ENCODE measurements at places on chromosomes 7 and 10.
A peak's percentile ranks its signal among the peaks of the same experiment; 100 is the strongest.

DNA sequence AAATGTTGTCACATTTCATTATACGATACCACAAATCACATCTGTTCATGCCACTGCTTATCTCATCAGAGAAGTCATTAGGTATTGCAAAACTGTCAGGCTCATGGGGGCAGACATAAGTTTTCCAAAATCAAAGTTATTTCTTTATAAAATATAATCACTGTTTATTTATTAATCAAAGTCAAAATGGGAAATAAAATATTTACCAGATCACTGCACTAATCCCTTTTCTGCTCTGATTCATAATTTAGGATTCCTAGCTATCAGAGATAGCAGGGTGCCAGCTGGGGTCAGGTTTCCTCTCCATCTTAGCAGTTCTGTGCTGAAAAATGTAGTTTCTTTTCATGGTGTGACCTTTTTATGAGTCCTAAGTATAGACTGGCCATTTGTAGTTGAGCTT lies 117.7 kb upstream of the LANCL2 start:
- no peak for DNase-seq

DNA sequence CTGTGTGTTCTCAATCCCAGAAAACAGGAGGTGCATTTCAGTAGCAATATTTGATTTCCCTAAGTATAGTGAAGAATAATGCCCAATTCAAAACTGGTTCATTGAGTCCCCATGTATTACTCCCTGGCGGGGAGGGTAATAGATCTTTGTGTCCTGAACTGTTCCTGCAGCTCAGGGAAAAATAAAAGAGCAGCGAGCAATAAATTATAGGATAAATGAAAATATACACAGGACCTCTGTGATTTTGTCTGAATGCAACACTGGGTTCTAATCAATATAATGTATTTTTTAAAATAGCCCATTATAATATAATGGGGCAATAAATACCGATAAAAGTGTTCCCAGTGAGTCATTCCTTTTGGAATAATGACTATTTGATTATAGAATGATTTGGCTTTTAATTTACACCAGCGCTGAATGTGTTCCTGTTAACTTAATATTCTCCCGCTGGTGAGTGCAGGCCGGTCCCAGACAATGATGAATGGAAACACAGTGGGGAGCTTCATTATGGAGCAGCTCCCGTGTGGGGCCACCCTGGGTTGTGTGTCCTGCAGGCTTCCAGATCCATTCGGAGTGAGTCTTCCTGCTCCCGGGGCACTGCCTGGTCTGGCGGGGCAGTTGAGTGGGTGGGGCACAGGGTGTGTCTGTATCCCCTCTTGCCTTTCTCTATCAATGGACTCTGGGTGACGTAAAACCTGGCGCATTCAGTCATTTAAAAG lies 263.1 kb downstream of the ACTR3B start:
- no peak for DNase-seq

GRCh38 chr7:98200364-98200763 lies 10.9 kb upstream of the BHLHA15 start:
- no peak for DNase-seq

DNA sequence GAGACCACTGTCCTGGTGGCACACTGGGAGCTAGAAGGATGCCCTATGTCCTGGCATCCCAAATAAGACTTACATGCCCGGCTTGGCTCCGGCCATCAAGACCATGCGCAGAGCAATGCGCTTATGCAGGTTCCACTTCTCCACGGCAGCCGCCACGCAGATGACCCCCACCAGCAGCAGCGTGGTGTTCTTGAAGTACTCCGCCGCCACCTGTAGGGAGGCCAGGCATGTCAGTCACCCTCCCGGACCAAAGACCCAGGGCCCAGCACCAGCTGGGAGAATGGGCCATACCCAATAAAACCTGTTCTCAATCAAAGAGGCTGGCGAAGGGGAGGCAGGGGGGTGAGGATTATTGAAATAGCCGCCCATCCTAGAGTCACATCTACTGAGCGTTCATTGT lies 19.9 kb downstream of the SLC13A4 start:
- DNase-seq = no peak

GRCh38 chr7:48421357-48421756 lies 250.1 kb downstream of the ABCA13 start:
- no peak for DNase-seq

DNA sequence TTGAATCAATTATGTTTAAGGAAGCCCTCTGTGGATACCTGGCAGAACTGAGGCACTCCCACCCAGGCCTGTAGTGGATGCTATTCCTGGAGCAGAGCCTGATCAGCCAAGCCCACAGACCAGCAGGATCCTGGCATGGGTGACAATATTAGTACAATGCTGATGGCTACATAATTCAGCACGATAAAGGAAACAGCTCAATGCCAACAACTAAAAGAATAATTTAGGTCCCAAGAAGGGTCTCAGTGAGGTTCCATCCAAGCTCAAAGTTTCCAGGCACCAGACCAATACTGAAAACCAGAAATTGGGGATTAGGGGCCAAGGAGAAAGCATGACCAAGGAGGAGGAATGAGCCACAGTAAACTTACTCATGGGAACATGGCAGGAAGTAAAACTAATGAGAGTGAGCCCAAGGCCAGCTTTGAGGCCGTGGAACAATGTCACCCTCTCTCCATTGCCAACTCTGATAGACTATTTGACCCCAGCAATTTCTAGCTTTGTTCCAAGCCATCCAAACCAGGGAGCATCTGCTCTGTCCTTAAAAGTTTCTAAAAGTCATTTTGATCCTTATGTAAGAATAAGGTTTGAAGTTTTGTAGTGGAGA lies 1082.4 kb downstream of the KCNMA1 start:
- DNase-seq = no peak

GRCh38 chr7:24812305-24812945 lies 55.2 kb upstream of the GSDME start:
- DNase-seq = peak; percentile 35

DNA sequence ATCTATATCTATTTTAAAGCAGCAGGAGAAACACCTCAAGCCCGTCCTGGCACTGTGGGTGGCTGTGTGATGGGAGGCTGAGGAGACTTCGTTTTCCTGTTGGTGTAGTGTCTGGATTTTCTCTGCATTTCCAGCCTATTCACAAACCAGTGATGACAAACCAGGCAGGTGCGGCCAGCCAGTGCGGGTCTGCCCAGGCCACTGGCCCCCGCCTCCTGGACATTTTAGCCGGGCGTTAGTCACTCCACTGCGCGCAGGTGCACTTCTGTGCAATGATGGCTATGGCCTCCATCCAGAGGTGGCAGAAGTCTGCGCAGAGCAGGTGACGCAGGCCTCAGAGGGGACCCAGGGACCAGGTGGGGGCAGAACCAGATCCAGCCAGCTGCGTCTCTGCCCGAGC lies 64.9 kb upstream of the PITRM1 start:
- no peak for DNase-seq

DNA sequence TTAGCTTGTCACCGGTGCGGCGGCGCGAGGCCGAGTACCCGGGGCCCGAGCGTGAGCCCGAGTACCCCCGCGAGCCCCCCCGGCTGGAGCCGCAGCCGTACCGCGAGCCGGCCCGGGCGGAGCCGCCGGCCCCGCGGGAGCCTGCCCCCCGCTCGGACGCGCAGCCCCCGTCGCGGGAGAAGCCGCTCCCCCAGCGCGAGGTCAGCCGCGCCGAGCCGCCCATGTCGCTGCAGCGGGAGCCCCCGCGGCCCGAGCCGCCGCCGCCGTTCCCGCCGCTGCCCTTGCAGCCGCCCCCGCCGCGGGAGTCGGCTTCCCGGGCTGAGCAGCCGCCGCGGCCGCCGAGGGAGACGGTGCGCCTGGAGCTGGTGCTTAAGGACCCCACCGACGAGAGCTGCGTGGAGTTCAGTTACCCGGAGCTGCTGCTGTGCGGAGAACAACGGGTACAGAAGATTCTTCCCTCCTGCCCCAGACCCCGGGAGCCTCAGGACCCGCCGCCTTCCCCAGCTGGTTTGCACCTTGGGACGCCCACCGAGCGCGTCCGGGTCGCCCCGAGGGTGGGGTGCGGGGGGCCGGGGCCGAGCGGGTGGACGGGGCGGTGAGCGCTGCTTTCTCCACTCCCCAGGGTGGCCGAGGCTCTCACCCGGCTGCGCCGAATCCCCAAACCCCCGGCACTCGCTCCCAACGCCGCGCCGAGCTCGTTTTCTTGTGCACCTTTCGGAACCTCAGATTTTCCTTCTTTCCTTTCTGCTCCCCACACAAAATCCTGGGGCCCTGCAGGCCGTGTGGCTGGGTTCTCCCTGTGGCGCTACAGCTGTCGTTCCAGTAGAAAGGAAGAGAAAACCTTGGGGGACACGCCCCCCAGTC lies 708 bp downstream of the UBN2 start:
- no peak for DNase-seq

GRCh38 chr10:80694930-80695329 lies 157.2 kb downstream of the SH2D4B start:
- DNase-seq = no peak

- DNase-seq = no peak
These were observed 1.1 kb downstream of the ARID5B start for GRCh38 chr10:61902445-61903220.

All from NT2/D1 (cell line).